Mesendoderm (in vitro differentiated cells): ENCODE measurements at places on chromosomes 6 and 20.

GRCh38 chr6:10837622-10837994, 731 bp downstream of the MAK start:
- DNase-seq, result peak; percentile 59

GRCh38 chr20:51562332-51563173, 20.0 kb upstream of the NFATC2 start:
- DNase-seq, result peak; percentile 91

DNA sequence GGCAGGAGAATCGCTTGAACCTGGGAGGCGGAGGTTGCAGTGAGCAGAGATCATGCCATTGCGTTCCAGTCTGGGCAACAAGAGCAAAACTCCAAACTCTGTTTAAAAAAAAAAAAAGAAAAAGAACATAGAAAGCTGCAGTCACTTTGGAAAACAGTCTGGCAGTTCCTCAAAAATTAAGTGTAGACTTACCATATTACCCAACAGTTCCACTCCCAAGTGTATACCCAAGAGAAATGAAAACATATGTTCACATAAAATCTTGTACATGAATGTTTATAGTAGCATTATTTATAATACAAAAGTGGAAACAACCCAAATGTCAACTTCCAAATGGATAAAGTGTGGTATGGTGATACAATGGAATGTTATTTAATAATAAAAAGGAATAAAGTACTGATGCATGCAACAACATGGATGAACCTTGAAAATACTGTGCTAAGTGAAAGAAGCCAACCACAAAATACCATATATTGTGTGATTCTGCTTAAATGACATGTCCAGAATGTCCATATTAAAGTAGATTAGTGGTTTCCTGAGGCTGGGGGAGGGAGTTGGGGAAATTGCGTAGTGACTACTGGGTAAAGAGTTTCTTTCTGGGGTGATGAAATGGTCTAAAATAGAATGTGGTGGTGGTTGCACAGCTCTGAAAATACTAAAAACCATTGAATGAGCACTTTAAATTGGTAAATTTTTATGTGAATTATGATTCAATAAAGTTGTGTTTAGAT, 62.9 kb downstream of the SUN5 start:
- no peak for DNase-seq

DNA sequence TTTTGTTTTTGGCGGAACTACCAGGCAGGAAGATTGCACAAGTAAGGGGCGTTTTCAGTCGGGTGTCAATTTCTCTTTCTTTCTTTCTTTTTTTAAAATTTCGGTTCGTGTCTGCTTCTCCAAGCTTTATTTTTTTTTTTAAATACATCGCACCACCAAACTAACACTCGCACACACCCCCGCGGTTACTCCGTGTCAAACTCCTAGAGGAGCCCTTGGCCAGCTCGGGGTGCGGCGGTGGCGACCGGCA, 338 bp downstream of the UTRN start:
- no peak for DNase-seq

- DNase-seq, result peak; percentile 85
Observed at GRCh38 chr20:1212607-1213396, 9.5 kb downstream of the C20orf202 start.

DNA sequence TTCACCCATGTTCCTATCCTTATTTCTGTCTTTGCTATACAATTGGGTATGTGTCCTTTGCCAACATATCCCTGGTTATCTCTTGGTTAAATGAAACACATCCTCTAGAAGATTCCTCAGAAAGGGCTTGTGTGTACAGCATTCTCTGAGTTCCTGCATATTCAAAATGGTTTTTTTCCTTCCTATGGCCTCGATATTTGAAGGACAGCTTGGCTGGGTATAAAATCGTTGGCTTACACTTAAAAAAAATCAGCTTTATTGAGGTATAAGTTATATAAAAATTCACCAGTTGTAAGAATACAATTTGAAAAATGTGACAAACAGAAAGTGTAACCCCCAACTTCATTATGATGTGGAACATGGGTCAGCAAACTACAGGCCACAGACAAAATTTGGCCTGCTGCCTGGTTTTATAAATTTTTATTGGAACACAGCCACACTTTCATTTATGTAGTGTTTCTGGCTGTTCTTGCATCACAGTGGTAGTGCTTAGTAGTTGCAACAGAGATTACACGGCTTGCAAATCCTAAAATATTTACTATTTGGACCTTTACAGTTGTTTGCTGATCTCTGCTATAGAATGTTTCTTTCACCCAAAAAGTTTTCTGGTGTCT, 16.7 kb downstream of the PCMT1 start:
- DNase-seq, result no peak

- DNase-seq, result no peak
Observed at GRCh38 chr20:59069026-59069425, 26.4 kb upstream of the PRELID3B start.

- DNase-seq, result no peak
Observed at GRCh38 chr20:63622732-63623131, 4.2 kb downstream of the GMEB2 start.

- no peak for DNase-seq
Observed at GRCh38 chr6:36685926-36686667, 7.6 kb downstream of the CDKN1A start.

DNA sequence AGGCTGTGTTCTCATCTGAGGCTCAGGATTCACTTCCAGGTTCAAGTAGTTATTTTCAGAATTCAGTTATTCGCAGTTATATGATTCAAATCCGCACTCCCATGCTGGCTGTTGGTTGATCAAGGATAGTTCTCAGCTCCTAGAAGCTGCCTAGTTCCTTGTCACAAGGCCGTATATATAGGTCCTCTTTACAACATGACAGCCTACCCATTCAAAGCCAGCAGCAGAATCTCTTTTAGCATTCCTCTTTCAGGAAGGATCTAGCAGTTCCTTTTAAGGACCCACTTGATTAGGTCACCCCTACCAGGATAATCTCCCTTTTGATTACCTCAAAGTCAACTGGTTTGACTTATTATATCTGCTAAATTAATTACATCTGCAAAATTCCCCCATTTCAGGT, 23.8 kb upstream of the LAMP5 start:
- no peak for DNase-seq

- DNase-seq, result no peak
Observed at GRCh38 chr20:18712131-18712530, 101.5 kb upstream of the SCP2D1 start.

DNA sequence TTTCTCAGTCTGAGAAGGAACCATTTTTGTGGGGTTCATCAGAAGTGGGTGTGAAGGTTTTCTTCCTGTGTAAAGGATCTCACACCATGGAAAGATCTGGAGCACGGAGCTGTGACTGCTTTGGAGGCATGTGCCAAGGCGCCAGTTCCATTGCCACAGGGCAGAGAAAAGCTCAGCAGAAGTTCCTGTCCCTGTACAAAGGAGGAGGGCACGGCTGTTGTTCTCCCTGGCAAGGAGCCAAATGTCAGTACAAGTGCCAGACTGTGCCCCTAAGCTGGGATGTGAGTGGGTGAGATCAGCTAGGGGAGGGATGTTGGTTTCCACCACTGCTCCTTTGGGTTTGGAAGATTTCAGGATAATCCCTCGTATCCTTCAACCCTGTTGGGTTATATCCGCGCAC, 117.3 kb downstream of the CRYBG1 start:
- DNase-seq, result no peak

GRCh38 chr6:146550911-146551310, 7.3 kb downstream of the RAB32 start:
- DNase-seq, result no peak

- peak; percentile 50 for DNase-seq
Observed at GRCh38 chr20:47230811-47231256, 125.7 kb downstream of the ZMYND8 start.

GRCh38 chr6:31815025-31815838, at the start of the genes HSPA1A and HSPA1L:
TSS of gene HSPA1A (plus strand) at chr6:31815543. CDS start at chr6:31815757, 214 bp downstream.
TSS of gene HSPA1L (minus strand) at chr6:31815283. CDS start at chr6:31811972, 3,311 bp downstream.
- DNase-seq, result peak; percentile 99

GRCh38 chr6:1667012-1667804, 57.5 kb downstream of the FOXC1 start:
- no peak for DNase-seq

DNA sequence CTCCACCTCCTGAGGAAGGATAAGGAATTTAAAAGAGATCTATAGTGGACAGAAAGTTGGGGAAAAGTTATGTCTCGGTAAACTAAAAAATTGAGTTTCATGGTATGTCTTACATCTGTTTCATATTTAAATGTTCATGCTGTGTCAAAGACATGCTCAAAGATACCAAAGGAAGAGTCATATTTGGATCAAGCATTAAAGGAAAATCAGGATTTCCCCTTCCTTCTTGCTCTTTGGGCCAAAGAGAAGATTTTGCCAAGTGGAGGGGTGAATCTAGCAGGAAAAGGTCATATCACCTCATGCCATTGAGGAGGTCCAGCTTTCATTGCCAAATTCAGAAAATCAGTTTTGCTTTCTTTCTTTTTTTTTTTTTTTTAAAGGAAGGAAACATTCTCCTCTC, 192.4 kb downstream of the OGFRL1 start:
- no peak for DNase-seq

- no peak for DNase-seq
Observed at GRCh38 chr6:113646701-113647100, 210.4 kb upstream of the MARCKS start.

DNA sequence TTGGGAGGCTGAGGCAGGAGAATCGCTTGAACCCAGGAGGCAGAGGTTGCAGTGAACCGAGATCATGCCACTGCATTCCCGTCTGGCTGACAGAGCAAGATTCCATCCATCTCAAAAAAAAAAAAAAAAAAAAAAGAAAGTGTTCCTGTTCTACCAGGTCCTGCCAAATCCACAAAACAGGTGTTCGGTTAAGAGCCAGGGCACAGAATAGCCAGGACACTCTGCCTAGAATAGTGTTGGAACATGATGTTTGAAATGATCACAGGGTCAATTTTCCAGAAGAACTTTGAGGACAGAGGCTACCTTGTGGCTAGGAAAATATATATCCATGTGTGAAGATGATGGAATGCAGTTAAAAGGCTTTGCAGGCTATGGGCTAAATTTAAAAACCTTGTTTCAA, 63.6 kb upstream of the TRAF3IP2 start:
- no peak for DNase-seq

DNA sequence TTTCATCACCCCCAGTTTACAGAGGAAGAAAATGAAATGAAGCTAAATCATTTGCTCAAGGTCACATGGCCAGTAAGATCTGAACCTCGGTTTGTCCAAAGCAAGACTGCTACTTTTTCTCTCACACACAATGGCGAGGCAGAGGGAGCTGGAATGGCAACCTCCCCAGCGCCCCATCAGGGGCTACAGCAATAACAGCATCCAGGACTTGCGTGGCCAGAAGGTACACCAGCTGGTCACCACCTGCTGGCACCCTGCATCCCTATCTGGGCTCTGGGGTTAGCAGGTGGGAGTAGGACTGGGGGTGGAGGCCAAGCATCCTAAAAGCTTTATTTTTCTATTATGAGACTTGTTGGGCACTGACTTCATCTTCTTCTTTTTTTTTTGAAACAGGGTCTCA, 41.3 kb downstream of the TTI1 start:
- DNase-seq, result no peak

GRCh38 chr6:24536466-24536865, 41.7 kb downstream of the ALDH5A1 start:
- DNase-seq, result no peak

GRCh38 chr6:16180696-16181438, 52.0 kb downstream of the MYLIP start:
- no peak for DNase-seq

GRCh38 chr6:158191761-158192160, 23.6 kb downstream of the GTF2H5 start:
- DNase-seq, result no peak

- DNase-seq, result no peak
Observed at GRCh38 chr20:8616792-8617191, 452.1 kb upstream of the PLCB4 start.

DNA sequence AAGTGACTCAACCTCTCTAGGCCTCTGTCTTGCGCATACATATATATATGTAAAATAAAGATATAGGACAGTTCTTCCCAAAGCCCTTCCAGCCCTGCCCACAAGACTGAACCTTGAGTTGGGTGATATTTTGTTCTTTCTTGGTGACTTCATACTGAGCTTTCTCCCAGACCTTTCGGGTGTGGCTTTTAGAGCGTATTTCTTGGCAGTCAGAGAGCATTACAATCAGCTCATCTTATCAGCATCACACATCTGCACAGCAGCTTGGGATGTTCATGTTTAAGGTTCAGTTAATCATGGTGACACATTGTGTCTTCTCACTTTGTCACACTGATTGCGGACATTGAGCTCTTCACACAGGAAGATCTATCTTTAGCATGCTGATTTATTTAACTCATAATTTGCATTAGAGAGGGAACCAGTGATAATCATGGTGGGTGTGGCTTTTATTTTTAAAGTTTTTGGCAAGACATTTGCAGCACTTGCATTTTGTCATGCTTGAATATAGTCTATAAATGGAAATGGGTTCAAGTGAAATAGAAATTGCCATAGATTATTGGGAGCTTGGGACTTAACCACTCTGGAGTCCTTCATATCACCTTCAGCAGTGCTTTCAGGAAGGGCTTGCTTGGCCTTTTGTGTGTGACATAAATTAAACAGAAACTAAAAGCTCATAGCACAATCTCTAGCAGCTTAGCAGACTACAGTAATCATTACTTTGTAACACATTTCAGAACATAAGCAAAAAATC, 8.3 kb downstream of the KIF3B start:
- no peak for DNase-seq

GRCh38 chr6:106064142-106064541, 22.0 kb upstream of the PRDM1 start:
- DNase-seq, result peak; percentile 48

DNA sequence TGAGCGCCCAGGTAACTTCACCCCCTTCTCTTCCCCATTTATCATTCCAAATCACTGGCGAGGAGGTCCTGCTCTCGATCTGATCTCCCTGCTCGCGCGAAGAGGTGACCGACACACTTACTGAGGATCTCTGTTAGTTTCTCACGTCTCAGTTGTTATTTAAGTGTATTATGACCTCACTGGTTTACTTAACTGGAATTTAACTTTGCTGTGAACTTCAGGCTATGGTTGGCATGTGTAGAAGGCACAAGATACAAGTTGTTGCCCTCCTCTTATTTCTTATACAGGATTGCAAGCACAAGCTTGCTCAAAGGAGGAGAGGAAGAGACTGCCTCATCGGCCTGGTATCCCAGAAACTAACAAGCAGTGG, 1.2 kb downstream of the RNF217 start:
- DNase-seq, result peak; percentile 67
